ENCODE measurements at places on chromosomes 2 and 18. TPM values are rescaled to one million over a fixed set of nuclear protein-coding genes. Genes with fewer than 3 reads are reported as not detected.

Gene UGT1A3
- 0.19 TPM for total RNA-seq

Gene ZSCAN30
- total RNA-seq: 1.2 TPM

Gene PSMA8
- not detected for total RNA-seq

Gene APLF
- 0.63 TPM for total RNA-seq

Gene SERPINB8
- 9.2 TPM for total RNA-seq

Gene PPP4R1
- total RNA-seq: 41.2 TPM

Gene KCNG2
- total RNA-seq: not detected

Gene SKOR2
- not detected for total RNA-seq

Gene IL37
- not detected for total RNA-seq
